ENCODE measurements at places on chromosomes 16 and 17.
A peak's percentile ranks its signal among the peaks of the same experiment; 100 is the strongest.

GRCh38 chr17:49851387-49852291, 3.8 kb upstream of the TAC4 start:
- DNase-seq: peak; percentile 74

GRCh38 chr17:70006159-70006558, 68.9 kb upstream of the KCNJ16 start:
- no peak for DNase-seq

GRCh38 chr17:40371261-40371929, 6.9 kb upstream of the GJD3 start:
- DNase-seq: no peak

DNA sequence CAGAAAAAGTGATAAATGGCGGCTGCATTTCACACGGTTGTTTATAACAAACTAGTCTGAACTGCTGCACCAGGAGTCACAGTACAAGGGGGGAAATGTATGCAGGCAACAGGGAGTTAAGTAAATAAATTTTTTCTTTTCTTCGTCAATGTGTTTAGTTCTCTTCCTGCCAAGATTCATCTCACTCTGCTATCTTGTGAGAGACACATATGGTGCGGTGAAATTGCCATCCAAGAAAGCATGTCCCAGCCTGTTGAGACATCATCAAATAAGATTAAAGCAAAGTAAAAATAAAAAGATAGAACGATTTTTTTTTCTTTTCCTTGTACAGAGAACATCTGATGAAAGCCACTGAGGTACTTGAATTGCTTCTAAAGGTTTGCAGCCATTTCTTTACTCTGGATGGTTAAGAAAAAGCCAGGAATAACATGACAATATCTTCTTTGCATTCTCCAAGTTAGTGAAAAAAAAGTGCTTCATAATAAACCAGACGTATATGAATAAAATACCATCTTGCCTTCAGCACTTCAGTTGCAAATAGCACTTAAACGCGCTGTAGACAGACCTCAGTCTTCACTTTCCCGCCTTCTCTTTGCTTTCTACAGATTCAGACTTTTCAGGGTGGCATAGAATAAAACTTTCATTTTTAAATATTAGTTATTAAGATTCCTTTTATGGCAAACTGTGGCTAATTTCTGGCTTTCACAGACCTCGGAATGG, 506.2 kb upstream of the ZFHX3 start:
- DNase-seq: no peak

- no peak for DNase-seq
These were observed 70.1 kb downstream of the NLK start for GRCh38 chr17:28112606-28113005.

GRCh38 chr17:74682471-74683190, 30.1 kb downstream of the CD300LF start:
- no peak for DNase-seq

DNA sequence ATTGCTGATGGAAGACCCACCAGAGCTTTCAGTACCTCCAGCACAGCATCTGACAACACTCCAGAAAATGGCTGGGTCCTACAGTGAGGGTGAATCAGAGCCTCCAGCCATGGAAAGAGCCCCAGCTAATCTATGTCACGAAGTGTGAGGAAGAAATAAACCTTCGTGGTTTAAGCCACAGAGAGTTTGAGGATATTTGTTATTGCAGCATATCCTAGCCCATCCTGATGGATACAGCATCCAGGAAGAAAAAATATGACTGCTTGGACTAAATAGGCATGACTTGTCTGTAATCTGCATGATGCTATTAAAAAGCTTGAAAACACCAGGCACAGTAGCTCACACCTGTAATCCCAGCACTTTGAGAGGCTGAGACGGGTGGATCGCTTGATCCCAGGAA, 13.3 kb upstream of the CCL17 start:
- DNase-seq: no peak

DNA sequence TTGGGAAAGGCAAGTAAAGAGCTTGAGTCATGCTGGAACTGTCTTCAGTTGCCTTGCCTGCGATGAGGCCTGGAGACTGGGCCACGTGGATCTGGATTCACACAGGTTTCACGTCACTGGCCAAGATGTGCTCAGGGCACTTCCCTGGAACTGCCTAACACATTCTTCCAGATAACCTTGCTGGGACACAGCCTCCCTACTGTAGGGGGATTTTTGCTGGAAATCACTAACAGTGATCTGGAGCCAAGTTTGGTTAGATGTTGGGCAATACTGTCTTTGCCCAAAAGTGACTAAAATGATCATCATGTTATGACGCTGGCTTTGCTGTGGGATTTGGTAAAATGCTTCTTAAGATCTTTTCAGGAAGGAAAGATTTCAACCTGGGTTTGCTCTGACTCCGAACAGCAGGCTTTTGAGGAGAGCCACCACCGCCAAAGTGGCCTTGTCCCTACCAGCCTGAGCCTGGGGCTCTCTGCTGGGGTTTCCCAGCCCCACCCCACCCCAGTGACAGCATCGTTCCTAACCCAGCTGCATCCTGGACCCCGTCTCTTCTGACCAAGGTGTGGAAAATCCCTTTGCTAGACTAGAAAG, 14.7 kb downstream of the C1QTNF1 start:
- DNase-seq: no peak

GRCh38 chr16:5580296-5580695, 482.7 kb upstream of the EEF2KMT start:
- no peak for DNase-seq
